ENCODE measurements at places on chromosomes 2 and 18.

DNA sequence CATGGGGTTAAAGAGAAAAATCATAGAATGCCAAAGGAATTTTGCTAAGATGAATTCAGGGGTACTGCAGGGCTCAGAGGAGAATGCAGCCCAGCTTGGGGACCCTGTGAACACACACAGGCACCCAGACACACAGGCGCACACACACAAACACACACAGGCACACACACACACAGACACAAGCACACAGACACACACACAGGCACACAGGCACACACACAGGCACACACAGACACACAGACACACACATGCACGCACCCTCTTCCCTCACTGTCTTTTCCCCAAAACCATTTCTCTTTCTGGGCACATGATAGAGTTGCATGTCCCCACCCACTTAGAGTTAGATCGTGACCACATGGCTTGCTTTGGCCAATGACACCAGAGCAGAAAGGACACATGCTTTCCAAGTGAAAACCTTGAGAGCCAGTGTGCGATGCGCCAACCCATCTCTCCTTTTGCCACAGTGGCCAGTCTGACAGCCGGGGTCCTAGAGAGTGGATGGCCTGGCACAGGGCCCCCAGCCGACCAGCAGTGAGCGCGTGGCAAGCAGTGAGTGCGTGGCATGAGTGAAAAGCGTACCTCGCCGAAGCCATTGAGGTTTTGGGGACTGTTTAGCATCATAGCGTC, 163.3 kb downstream of the KLHL29 start:
- DNase-seq = no peak

DNA sequence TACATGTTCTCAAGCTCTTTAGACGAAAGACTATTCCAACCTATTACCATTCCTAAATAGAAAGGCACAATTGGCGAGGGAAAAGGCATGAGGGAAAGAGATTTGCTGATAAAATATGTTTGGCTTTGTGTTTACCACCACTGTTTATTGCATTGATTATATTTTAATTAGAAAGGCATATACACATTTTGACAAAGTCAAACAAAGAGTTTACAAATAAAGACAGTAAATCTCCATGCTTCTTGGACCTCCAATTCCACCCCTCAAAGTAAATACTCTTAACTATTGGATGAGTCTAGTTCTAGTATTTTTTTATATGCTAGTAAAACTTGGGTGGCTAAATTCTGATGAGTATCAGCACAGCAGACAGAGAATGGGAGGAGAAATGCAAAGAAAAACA, 521.4 kb downstream of the FBXO15 start:
- no peak for DNase-seq

GRCh38 chr2:39435741-39436591, 1.1 kb downstream of the MAP4K3 start:
- no peak for DNase-seq

DNA sequence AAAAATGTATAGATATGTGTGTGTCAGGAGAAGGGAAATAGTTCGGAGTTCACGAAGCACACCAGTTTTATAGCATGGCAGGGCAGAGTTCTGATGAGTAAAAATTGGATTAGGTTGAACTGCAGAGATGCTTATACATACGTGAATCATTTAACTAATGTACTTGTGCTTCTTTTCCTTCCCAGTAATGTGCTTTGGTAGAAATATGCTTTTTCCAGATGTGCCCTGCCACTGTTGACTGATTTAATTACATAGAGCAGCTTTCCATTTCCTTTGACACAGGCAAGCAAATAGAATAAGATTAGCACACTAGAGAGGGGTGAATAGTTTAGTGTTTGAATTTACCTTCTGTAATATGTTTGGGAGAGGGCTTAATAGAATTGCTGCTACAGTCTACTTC, 28.9 kb upstream of the ARMC9 start:
- DNase-seq = no peak

DNA sequence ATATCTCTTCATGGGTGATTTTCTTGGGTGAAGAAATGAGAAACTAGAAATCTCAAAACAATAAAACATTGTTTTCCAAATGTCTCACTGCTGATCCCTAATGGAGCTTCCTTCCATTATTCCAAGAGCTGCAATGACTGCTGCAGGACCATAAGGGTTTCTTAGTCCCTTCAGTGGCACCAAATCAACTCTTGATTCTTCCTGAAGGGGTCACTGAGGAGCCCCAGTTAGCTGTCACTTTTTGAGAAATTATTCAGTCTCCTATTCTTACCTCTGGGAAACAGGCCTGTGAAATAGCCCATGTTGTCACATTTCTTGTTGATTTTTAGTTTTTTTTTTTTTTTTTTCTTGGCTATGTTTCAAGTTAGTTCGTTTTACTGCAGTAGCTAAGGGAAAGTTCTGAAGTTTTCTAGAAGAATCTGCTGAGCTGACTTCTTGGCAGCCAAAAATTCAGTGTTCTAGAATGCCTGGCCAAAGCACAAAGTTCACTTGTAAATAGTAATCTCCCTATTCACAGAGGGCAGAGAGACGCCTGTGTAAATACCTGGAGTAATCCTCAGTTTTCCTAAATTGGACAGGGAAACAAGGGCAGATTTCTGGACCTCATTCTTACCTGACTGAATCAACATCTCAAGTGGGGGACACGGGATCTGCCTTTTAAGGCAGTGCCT, 480.0 kb downstream of the RIT2 start:
- DNase-seq = no peak

GRCh38 chr2:241157841-241158545, 7.7 kb downstream of the PPP1R7 start:
- DNase-seq = no peak

DNA sequence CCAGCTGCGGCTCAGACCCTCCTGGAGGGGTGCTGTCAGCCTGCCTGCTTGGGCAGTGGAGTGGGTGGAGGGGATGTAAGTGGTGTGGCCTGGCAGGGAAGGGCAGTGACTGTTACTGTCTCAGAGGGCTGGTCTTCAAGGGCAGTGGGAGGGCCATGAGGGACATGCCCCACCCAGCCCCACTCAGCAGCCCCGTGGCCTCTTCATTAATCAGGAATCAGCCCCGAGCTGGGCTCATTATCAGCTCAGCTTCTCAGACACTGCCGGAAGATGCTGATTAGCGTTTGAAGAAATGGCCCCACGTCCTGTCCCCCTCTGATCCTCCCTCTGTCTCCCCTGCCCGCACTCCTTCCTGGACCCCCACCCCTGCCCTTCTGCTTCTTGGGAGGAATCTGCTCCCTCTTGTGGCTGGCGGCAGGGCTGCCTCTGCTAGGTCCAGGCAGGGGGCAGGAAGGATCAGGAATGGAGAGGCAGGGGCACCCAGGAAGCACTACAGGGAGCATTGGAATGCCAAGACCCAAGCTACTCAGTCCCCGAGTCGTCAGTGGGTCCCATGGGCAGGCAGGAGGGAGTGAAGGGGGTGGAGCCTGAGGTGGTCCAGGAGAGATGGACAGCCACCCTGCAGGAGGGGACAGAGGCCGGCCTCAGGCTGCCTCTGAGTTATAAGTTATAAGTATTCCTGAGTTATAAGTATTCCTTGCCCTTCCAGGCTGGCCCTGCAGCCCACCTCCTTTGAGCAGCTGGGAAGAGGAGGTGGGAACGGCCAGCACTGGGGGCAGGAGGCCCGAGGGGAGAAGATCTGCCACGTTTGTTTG, 7.0 kb downstream of the ASIC4 start:
- DNase-seq = no peak

- no peak for DNase-seq
Observed at GRCh38 chr2:227822416-227823003, 8.9 kb downstream of the CCL20 start.

DNA sequence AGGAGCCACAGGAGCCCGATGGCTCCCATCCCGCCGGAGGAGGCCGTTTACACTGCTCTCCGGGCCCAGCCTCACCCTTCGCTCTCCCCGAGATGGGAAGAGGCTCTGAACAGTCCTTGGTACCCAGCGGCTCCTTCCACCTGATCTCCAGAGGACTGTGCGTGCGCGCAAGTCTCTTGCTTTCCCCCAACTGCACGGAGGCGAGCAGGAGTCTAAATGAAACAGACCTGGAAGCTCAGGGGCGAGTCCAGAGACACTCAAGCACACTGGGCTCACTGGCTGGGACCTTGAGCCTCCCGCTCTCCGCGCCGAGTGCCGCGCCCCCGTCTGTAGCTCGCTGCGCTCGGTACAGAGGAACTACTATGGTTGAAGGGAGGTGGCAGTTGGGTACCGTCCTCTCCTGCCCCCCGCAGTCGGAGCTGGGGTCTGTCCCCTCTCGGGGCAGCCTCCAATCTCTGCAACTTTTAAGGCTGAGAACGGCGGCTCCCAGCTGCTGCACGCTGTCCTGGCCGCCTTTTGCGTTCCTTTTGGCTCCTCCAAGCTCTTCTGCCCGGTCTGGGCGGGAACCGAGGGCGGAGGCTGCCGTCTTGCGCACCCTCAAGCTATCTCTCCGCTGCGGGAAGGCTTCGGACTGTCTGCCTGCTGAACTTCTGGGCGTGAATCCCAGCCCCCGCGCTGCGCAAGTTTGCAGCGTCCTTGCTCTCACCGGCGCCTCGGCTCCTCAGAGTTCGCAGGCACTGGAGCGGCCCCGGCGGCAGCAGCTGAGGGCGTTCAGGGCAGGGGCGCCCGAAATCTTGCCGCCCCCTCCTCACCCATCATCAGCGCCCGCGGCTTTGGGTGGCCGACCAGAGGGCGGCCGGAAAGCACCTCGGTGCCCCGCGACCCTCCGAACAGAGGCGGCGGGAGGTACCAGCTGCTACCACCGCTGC, 491 bp downstream of the ALK start:
- DNase-seq = no peak

- DNase-seq = no peak
Observed at GRCh38 chr2:118737684-118738083, 109.8 kb downstream of the EN1 start.

DNA sequence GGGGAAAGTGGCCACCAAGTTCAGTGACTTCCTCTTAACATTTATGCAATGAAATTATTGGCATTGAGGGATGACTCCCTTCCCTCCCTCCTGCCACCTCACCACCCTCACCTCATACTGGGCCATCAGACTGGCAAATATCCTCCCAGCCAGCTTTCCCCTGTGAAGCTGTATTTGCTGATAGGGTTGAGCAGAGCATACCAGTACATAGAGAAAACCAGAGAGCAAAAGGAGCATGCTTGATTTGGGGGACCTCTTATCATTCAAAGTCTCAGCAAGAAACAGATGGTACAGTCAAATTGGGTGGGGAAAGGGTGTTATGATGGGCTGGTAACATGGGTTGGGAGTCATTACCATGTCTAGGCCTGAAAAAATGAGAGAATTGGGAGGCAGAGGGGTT, 19.1 kb upstream of the B3GNT2 start:
- DNase-seq = no peak

GRCh38 chr2:171309455-171310286, 124.1 kb downstream of the METTL8 start:
- DNase-seq = no peak

Measured in NCI-H187 treated with DMSO at 0.1 percent for 48 hours (cell line).